Bronchial smooth muscle cell (primary cell): ENCODE measurements at places on chromosomes 12 and 14. TPM values are rescaled to one million over a fixed set of nuclear protein-coding genes. Genes with fewer than 3 reads are reported as not detected.

The PIWIL1 gene
- not detected in 2 replicates for total RNA-seq

The ACOT6 gene
- total RNA-seq, result not detected in 2 replicates

The ABHD12B gene
- total RNA-seq, result not detected in 2 replicates

The OTOGL gene
- total RNA-seq, result 0.16 and 0.43 TPM in 2 replicates

The ESPL1 gene
- total RNA-seq, result 0.86 and 1.9 TPM in 2 replicates

The ADAM21 gene
- total RNA-seq, result 0.32 and 0.77 TPM in 2 replicates

The RPGRIP1 gene
- 0.16 TPM in 1 of 2 replicates, not detected in the other for total RNA-seq

The LHX5 gene
- total RNA-seq, result not detected in 2 replicates

The VRTN gene
- total RNA-seq, result under 0.01 TPM in 1 of 2 replicates, not detected in the other
